ENCODE measurements at places on chromosomes 1 and 21. TPM values are rescaled to one million over a fixed set of nuclear protein-coding genes. Genes with fewer than 3 reads are reported as not detected.

DNA sequence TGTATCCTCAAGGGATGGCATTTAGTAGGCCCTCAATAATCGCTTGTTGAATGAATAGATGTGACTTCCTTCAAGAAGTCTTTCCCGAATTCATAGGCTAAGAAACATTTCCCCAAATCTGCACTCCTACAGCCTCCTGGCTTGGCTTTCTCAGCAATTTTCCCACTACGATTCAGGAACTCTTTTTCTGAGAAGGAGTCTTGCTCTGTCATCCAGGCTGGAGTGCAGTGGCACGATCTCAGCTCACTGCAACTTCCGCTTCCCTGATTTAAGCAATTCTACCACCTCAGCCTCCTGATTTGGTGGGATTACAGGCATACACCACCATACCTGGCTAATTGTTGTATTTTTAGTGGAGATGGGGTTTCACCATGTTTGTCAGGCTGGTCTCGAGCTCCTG is 37.9 kb upstream of the IFFO2 start:
- no peak overlapping the region for H3K27ac ChIP-seq
- H3K27me3 ChIP-seq = peaks cover 15% of the 10 kb centered on the region
- peaks cover 1% of the 10 kb centered on the region for H3K36me3 ChIP-seq

- H3K36me3 ChIP-seq = no peaks in the 10 kb centered on the region
- no peak for DNase-seq
- no peaks in the 10 kb centered on the region for H3K4me1 ChIP-seq
- H3K4me3 ChIP-seq = no peak overlapping the region
Observed at GRCh38 chr1:239322369-239322768, 64.0 kb upstream of the CHRM3 start.

CLDN17 gene
- total RNA-seq = not detected

- no peaks in the 10 kb centered on the region for H3K27me3 ChIP-seq
- peaks cover 60% of the 10 kb centered on the region for H3K36me3 ChIP-seq
- H3K4me1 ChIP-seq = peaks cover 53% of the 10 kb centered on the region
- DNase-seq = no peak
Observed at GRCh38 chr1:204460346-204460745, 34.3 kb downstream of the PIK3C2B start.

Data from activated CD4-positive, alpha-beta memory T cell treated with anti-CD3 and anti-CD28 coated beads, Interleukin-2, amount 10 ng/mL, durations not matched to agents 7 days and 5 days (primary cell).